ENCODE measurements at places on chromosomes 1 and 21.

GRCh38 chr1:10941891-10942541 lies 70.4 kb upstream of the TARDBP start:
- peak; percentile 91 for DNase-seq

DNA sequence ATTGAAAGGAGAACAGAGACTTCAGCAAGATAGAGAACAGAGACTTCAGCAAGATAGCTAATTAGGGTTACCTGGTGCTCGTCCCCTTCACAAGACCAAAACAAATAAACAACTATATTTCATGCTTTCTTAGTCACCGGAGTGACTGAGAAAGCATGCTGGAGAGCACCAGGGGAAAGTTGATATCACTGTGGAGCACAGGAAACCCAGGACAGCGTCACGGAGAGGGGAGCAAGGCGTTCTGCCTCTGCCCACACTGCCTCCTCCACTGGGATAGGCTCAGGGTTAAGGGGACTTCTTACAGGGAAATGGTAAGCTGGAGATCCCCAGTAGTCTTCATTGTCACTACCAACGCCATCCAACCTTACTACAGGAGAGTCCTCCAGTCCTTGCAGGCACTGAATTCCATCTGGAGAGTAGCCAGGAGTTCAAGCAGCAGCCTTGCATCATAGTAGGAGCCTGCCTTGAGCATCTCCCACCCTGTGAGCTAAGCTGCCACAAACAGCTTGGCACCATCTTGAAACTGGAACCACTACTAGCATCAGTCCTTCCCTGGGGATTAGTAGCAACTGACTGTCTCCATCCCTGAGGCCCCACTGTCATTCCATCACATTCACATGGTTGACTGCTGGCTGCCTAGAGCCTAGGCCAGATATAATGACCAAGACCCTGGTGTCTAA lies 239.4 kb downstream of the PLPP3 start:
- no peak for DNase-seq

- no peak for DNase-seq
Measured at GRCh38 chr21:33973268-33973667, 57.7 kb upstream of the ATP5PO start.

DNA sequence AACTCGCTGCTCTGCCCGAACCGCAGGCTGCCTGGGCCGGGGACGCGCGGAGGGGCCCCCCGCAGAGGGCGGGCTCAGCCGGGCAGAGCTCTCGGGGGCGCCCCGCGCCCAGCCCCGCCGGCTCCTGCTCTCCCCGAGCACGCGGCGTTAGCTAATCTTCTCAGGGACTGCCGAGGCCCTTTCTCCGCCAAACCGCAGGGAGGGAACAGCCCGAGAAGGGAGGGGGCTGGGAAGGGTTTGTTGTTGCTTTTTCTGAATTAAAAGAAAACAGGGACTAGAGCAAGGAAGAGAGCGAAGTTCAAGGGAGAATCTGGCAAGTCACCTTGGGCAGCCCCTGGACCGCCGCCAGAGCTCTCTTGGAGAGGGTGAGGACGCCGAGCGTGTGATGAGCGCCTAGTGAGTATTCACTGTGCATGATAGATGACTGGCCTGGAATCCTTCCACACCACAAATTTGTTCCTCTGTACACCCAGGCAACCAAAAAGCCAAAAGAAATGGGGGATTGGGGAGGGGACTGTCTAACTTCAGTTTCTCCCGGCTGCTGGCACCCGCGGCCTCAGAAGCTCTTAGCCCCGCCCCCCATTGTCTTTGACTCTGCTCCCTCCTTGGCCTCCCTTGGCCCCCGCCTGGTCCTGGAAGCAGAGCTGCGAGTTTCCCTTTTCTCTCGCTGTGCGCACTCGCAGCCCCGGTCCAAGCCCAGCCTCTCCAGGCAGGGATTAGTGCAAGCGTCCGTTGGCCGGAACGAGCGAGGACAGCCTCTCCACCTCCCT lies 19.7 kb upstream of the LMX1A start:
- DNase-seq = peak; percentile 96

- DNase-seq = no peak
Measured at GRCh38 chr1:9551984-9552383, 12.7 kb downstream of the SLC25A33 start.

GRCh38 chr21:42414928-42415769 lies 11.4 kb downstream of the UBASH3A start:
- no peak for DNase-seq

- DNase-seq = no peak
Measured at GRCh38 chr1:197859024-197859423, 43.4 kb upstream of the C1orf53 start.

GRCh38 chr1:12230549-12231275 lies 882 bp downstream of the VPS13D start:
- peak; percentile 27 for DNase-seq
